ENCODE measurements at places on chromosomes 1 and 21.

GRCh38 chr1:246609632-246610031, 43.4 kb downstream of the CNST start:
- DNase-seq: no peak

DNA sequence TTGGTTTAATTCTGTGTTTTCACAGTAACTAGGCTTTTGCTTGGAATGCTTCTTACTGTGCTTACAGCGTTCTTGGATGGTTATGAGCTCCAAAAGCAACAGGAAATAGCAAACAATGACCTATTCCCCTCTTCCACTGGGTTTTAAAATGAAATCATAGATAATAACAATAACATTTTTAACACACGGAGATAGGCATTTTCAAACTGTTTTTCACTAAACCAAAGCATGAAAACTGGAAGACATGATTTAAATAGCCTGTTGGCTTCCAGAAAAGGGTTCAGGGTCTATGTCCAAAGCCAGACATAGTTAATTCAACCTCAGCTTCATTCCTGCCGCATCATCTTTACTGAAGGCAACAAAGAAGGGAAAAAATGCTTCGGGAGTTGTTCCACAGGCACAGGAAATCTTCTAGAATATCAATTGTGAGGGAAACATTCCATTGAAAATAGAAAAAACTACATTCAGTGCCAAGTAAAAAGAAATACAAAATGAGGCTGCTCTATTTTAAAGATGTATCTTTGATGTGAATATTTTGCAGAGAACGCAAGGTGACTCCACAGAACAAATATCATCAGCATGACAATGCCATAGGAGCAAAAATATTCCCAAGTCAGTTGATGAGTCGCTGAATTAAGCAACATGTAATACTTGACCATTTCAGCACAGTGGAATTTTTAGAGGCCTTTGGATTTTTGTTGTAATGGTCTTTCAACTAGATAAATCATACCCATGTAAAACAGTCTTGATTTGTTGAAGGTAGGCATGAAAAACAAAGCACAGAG, 80.7 kb downstream of the NID1 start:
- DNase-seq: no peak

- no peak for DNase-seq
Measured at GRCh38 chr1:181911715-181912114, 149.8 kb downstream of the ZNF648 start.

DNA sequence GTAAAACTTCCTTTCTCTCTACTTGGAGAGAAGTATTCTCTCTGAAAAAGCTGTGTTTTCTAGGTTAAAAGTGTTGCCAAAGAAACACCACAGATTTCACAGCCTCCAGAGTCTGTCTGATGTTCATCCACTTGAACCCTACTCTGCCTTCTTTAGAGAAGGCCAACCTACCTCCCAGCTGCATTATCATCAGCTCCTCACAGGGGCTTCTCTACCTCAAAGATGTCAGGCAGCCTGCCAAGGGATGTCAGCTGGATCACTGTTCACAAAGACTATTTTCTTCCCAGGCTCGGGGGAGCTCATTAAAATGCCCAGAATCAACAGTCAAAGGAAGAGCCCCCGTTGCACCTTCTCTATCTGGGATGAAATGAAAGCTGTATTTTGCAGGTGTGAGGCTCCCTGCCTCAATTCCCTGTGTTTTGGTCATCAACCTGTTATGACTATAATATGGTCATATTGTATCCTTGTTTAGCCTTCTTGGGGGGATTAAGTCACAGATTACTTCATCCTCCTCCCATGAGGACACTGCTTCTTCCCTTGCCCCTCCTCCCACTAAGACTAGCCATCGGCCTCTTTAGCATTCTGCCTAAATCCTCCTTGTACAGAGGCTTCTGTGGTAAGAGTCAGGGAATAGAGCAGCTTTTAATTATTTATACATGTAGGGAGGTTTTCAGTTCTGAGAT, 25.7 kb downstream of the ANGPTL7 start:
- no peak for DNase-seq

DNA sequence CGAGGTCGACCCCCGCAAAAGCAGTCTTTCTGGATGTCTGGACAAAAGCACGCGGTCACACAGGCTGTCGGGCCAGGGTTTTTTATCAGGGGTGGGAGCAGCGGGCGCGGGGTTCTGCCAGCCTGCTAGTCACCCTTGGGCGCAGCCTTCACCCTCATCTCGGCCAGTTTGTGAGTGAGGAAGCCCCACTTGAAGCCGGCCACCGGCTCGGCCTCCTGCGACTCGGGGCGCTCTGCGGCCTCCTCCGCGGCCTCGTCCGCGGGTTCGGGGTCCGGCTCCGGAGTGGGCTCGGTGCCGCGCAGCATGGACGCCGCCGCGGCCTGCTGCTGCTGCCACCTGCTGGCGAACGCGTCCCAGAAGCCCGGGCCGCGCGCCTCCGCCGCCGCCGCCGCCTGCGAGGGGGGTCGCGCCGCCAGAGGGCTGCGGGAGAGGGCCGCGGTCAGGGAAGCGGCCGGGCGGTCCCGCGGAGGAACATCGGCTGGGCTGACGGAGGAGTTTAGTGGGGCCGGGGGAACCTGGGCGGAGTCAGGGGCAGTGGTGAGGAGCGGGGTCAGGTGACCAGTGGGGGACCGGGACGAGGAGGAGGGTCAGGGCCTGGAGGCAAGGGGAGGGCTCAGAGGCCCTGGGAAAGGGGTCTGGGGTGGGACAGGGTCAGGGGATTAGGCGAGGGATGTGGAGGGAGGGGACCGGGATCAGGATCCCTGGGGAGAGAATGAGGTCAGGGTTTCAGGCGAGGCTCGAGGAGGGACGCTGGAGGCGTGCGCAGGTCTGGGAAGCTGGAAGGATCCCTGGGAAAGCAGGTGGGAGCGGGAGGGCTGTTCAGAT, 4.5 kb downstream of the C1orf232 start:
- DNase-seq: peak; percentile 42

DNA sequence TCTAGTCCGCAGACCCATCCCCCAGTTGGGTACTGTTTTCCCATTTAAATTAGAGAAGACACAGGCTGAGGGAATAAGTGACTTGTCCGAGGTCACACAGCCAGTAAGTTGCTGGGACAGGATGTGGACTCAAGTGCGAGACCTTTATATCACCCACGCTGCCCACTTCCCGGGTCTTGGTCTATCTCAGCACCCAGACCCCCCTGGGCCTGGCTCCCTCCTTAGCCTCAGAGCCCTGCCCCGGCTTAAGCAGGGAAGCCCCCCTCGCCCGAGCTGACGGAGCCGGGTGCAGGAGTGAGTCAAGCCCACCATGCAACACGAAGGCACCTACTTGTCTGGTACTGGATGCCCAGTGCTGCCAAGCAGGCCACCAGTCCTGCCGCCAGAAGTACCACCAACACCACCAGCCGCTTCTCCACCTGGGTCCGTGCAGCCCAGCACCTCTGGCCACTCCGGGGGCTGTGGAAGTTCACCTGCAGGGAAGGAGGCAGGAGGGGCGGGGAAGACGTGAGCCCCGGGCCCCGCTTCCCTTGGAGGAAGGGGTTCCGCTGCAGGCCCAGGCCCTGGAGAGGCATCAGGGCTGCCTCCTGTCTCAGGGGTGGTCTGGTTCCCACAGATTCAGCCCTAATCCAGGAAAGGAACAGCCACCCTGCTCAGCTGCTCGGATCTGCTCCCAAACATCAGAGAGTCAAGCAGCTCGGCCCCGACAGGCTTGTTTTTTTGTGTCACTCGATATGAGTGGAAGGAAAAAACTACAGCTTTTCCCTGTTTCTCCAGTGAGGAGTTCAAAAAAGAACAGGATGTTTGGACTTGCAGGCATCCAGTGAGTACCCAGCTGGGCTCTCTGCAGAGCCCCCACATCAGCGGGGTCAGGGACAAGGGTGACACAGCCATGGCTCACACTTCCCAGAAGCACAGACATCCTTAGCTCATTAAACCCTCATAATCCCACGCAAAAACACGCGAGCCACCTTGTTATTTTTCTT, 11.1 kb downstream of the ECE1 start:
- no peak for DNase-seq

DNA sequence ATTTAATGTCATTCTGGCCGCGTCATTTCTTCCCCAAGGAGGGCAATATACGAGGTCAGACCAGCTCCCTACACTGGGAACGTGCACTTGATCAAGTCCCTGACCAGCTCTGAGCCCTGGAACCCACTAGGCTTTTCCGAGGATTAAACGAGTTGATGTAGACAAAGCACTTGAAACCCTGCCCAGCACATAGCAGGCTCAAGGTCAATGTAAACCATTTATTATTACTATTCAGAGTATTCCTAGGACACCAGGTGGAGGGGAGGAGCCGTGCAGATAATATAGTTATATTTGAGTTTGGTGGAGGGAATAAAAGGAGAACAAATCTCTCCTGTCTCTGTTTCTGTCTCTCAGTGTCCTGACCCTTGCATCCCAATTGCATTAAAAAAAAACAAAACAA, 174.1 kb upstream of the IGSF21 start:
- DNase-seq: no peak

- no peak for DNase-seq
Measured at GRCh38 chr1:205991237-205991636, 12.0 kb downstream of the RAB7B start.

- DNase-seq: no peak
Measured at GRCh38 chr1:99180915-99181314, 83.4 kb upstream of the PLPPR4 start.

GRCh38 chr1:44275991-44276405, 62.7 kb downstream of the DMAP1 start:
- no peak for DNase-seq

GRCh38 chr1:60974524-60975372, 107.6 kb upstream of the NFIA start:
- no peak for DNase-seq

- no peak for DNase-seq
Measured at GRCh38 chr1:172404121-172404520, 16.4 kb upstream of the C1orf105 start.

- DNase-seq: no peak
Measured at GRCh38 chr1:153880962-153881361, 41.8 kb downstream of the GATAD2B start.

DNA sequence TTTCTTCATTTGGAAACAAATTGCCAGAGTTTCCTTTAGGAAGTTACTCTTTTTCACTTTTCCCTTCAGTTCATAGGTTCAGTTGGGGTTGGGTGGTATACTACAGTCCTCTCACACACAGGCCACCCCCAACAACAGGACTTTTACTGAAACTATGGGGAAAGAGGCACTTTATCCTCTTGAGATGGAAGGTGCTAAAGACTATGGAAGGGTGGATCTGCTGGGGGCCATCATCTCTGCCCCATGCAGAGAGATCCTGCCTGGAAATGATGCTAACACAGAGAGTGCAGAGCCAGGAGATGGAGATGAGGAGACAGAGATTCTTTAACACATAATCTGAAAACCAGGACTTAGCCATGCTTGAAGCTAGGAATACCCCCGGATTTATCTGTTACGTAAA, 24.3 kb downstream of the ILDR2 start:
- no peak for DNase-seq

DNA sequence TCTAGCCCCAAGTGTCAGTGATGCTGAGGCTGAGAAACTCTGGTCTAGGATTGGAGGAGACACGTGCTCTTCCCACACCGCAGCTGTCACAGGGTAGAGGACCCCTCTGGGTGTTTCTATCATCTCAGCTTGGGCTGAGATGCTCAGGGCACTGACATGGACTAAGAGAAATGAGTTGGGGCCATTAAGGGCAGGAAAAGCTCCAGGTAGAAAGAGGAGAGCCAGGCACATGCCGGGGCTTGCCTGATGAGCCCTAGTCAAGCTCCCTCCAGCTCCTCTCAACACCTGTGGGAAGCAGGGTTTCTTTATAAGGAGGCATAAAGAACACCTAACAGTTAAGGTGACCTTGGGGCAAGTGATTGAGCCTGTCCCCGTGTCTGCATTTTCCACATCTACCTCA, 17.3 kb downstream of the ABCA4 start:
- no peak for DNase-seq

DNA sequence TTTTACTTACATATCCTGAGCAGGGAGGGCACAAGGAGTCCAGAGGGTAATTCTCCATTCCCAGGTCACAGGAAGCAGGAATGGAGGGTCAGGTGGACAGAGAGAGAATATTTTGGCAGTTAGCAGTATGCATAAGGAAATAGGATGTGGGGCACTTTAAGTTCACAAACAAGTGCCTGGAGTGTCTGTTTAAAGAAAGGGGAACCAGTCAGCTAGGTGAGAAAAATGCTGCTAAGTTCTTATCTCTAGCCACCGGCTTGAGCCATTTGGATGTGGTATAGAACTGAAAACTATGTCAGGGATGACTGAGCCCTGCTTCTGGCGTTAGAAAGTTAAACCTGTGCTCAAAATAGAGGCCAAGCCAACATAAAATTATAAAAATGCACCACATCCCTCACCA, 739.7 kb upstream of the NCAM2 start:
- DNase-seq: no peak

- no peak for DNase-seq
Measured at GRCh38 chr1:22080191-22080590, 27.7 kb downstream of the CDC42 start.

DNA sequence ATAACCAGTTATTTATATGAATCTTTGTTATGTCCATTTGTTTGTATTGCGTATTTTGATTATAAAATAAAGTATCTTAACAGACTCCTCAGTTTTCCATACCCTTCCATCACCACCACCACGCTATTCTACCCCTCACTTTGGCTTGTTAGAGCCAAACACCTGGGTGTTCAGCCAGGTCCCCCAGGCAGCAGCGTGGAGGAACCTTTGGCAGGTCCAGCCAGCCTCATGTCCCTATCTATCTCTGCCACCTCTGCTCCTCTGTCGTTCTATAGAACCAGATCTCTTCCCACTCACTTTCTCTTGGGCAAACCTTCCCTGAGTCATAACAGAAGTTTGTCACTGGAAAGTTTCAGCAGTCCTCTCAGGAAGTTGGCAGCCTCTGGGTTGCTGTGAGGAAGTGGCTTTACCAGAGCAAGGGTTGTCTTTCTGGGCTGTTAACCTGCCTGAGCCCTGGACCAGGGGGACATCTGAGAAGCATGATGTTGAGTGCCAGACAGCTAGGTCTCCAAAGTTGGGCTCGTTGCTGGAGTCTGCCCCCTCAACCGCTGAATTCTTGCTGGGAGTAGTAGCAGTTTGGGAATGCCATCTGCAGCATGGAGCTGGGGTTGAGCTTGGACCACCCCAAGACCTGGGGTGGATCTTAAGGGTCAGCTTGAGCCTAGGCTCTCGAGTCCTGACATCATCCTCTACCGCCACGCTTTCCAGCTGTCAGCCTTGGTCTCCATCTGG, 996 bp upstream of the SH3BGRL3 start:
- DNase-seq: no peak

DNA sequence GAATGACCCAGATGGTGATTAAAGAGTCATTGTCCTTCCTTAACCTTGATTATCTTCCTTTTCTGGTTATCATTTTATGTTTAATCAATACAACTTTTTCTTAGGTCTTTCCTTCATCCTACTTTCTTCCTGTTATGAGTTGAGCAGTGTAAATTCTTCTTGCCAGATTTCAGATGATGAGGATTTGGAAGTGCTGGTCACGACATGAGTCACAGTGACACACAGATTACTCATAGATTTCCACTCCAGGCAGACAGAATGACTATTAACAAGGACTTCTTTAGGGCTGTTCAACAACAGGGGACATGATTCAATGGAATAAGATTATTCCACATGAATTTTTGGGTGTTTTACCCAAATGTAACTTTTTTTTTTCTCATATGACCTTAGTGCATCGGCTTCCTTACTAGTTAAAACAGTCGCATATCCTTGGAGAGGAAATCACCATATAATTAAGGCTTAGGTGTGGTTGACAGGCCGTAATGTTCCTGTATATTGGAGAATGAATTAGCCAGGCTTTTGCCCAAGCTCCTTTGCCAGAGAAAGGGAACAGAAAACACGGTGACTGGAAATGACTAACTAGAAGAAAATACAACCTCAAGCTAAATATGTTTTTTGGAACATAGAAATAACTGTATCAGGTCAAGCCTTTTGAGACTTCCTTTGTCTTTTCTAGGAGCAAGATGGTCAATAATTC, 44.2 kb downstream of the PRRX1 start:
- no peak for DNase-seq

- no peak for DNase-seq
Measured at GRCh38 chr1:93616221-93616995, 65.2 kb downstream of the BCAR3 start.

Data from stimulated activated CD8-positive, alpha-beta memory T cell treated with anti-CD3 and anti-CD28 coated beads, Interleukin-2, amount 100 ng/mL, for 48 hours (primary cell).